ENCODE measurements at places on chromosomes 3 and 15.
A peak's percentile ranks its signal among the peaks of the same experiment; 100 is the strongest.

GRCh38 chr3:138089091-138089490 is 26.3 kb downstream of the DZIP1L start:
- DNase-seq: no peak

- DNase-seq: no peak
Measured at GRCh38 chr15:62833646-62834045, 208.9 kb upstream of the TPM1 start.

GRCh38 chr3:12832350-12833221 is 8.8 kb downstream of the RPL32 start:
- no peak for DNase-seq

DNA sequence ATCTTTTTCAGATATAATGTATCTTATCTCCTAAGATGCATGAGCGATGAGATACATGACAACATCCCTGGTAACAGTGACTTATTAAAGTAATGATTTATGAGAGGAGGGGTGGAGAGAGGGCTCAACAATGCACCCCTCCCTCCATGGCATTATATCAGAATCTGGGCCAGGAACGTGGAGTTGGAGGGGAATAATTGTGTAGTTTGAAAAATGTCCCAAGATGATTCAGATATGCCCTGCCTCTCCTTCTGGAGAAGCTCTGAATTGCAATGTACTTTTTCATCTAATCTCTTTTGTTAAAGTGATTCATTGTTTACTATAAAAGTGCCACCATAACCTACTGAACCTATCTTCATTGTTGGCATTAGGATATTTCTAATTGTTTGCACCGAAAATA is 86.5 kb downstream of the FRMD4B start:
- no peak for DNase-seq

DNA sequence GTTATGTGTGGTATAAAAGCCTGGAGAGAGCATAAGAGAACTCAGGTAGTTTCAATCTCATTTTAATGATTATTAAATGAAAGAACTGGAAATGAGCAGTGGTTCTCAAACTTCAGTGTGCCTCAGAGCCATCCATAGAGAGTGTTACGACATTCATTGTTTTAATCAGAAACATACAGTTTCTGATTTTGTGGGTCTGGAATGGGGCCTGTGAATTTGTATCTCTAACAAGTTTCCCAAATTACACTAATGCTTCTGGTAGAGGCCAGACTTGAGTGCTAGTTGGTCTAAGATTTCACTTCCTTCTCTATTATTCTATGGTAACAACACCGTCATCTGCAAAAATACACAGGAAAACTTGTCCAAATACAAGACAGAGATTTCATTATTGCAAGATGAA is 292.0 kb upstream of the NECTIN3 start:
- DNase-seq: no peak

- peak; percentile 57 for DNase-seq
Measured at GRCh38 chr3:171187706-171188290, 161.3 kb upstream of the SLC2A2 start.

DNA sequence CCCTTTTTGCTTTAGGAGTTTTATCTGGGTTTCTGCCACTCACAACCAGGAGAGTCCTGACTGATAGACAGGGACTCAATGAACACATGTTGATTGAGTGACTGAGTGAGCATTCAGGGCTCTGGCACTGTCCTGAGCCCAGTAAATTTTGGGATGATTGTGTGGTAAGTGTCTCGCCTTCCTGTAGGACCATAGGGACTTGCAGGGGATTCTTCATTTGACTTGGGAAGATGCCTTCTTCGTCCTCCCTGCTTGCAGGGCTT is 22.3 kb upstream of the FLNB start:
- DNase-seq: no peak

GRCh38 chr3:141248064-141248463 is 16.4 kb downstream of the PXYLP1 start:
- no peak for DNase-seq
